A549 (cell line): ENCODE measurements at places on chromosomes 3 and 15.

DNA sequence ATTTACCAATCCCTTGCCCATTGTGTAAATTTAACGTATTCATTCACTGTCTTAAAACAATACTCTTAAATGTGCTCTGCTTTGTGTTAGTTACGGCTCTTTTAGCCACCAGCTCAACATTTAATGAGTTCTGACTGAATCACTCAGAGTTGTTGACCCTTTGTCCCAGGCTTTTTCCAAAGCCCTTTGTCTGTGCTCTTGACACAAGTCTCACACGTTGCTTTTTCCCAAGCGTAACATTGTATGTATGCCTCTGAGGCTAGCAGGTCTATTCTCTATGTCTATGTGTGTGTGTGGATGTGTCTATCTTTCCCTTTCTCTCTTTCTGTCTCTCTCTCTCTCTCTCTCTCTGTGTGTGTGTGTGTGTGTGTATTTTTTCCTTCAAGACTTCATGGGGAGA is 435.4 kb upstream of the GOLIM4 start:
- no peak for DNase-seq

GRCh38 chr3:141486496-141486745 is 406 bp upstream of the RASA2 start:
- no peak for DNase-seq

- no peak for DNase-seq
These were observed 46.8 kb downstream of the COL6A5 start for GRCh38 chr3:130392266-130392665.

- DNase-seq = no peak
These were observed 16.3 kb upstream of the NEK10 start for GRCh38 chr3:27385504-27385903.

DNA sequence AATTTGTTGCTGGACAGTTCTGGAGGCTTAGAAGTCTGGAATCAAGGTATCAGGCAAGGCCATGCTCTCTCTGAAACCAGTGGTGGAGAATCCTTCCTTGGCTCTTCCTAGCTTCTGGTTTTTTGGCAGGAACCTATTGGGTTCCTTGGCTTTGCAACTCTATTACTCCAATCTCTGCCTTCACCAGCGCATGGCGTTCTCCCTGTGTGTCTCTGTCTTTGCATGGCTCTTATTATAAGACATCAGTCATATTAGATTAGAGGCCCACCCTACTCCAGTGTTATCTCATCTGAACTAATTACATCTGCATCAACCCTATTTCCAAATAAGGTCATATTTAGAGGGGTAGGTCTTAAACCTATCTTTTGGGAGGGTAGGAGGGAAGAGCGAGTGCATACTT is 358.1 kb upstream of the RARB start:
- DNase-seq = no peak

- DNase-seq = no peak
These were observed 67.9 kb downstream of the CACNA2D2 start for GRCh38 chr3:50435371-50436113.

DNA sequence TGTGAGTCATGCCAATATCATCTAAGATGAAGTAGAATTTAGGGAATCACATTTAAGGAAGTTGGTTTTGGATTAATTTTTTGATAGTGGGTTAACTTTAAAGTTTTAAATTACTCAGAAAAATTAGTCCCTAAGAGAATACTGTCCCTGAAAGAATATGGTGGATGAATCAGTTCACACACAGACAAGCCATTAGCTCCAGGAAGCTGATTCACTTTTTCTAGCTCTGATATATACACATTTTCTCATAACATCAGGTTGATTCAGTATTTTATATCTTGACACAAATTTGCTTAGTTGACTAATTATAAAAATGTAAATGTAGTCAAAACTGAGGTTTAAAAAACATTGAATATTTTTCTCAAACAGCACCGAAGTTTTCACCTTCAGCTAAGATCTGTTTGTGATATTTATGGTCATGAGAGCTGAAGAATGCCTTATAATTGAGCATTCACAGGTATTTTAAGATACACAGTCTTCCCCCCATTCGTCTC is 55.1 kb downstream of the MYH15 start:
- no peak for DNase-seq

GRCh38 chr3:67109651-67110204 is 111.6 kb downstream of the KBTBD8 start:
- peak; percentile 42 for DNase-seq

GRCh38 chr3:146953511-146953981 is 348.4 kb upstream of the PLSCR5 start:
- no peak for DNase-seq

DNA sequence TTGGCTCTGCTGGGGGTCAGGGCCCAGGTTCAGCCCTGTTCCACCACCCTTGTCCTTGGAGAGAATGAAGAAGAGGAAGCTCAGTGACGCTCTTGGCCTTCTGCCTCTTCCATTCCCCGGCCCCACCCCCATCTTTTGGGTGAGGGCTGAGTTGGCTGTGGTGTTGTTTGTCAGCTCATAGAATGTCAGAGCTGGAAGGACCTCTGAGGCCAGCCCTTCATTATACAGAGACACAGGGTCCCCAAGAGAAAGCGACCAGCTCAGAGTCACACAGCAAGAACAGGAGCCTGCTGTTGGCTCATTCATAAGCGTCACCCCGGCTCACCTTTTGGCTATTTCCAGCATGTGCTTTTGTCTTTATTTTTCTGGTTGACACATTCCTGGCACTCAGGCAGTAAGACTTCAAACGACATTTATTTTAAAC is 68.2 kb downstream of the AAGAB start:
- DNase-seq = no peak
